ENCODE measurements at places on chromosomes 2 and 18.

DNA sequence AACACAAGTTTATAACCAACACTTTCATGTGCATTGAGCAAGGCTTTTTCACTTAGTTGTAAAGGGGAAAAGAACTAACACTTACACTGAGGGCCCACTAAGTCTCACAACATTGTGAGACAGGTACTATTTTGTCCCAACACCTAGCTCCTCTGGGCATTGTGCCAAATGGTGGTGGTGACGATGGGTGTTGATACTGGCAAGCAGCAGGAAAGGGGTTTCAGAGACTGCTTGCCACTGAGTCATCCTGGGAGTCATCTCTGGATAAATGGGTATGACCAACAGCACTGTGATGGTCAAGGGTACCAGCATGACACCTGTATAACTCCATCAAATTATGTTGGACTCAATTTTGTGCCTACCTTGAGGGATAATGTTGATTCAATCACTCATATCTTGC is 138.8 kb upstream of the ITGA6 start:
- DNase-seq: no peak

- DNase-seq: no peak
Measured at GRCh38 chr2:215110918-215111317, 27.5 kb downstream of the ABCA12 start.

DNA sequence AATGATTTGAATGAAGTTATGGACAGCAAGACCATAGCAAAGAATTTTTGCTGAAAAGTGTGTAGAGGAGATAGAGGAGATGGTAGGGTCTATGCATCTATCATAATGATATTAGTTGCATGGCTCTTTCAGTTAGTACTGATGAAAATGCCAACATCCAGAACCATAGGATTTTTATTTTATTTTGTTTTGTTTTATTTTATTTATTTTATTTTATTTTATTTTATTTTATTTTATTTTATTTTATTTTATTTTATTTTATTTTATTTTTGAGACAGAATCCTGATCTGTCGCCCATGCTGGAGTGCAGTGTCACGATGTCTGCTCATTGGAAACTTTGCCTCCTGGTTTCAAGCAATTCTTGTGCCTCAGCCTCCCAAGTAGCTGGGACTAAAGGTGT is 1021.1 kb upstream of the ZEB2 start:
- DNase-seq: no peak

DNA sequence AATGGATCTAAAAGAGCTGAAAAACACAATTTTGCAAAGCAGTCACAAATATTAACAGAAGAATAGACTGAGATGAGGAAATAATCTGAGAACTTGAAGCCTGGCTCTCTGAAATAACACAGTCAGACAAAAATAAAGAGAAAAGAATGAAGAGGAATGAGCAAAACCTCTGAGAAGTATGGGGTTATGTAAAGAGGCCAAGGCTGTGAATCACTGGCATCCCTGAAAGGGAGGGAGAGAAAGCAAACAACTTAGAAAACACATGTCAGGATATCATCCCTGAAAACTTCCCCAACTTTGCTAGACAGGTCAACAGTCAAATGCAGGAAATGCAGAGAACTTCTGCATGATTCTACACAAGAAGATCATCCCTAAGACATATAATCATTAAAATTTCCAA is 73.5 kb upstream of the LHCGR start:
- DNase-seq: no peak

GRCh38 chr2:242056026-242056425 is 186.5 kb downstream of the RTP5 start:
- DNase-seq: no peak

DNA sequence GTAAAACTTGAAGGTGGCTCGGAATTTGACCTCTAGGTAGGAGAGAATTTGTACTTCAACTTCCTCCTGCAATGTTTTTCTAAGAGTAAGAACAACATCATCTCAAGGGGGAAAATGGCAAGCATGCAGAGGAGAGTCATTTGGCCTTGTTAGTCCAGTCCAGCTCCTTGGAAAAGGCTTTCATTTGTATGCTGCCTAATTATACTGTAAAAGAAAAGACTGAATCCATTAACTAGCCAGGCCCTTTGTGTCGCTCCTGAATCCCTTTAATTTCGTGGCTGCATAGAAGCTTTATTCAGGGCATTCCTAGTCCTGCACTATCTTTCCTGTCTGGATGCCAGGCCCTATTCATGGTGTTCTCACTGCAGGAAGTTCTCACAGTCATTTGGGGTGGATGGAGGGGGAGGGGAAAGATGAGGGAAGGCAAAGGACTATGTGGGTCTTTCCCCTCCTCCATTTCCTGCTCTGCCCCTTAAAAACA is 36.0 kb downstream of the PHLPP1 start:
- no peak for DNase-seq

DNA sequence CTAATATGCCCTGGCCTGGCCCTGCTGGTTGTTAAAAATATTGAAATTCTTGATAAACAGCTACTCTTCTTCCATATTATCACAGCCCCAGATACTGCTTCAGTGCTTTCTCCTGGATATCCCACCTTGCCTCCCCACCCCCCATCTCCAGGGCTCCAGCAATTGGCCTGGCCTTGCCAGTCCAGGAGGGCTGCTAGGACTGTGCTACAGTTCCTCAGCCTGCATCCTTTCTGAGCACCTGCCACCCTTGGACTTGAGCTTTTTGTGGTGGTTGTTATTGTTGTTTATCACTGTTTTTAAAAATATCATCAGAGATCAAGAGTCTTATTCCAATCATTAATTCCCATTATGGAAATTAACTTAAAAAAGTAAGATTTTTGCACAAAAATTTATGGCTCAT is 13.5 kb downstream of the HNMT start:
- DNase-seq: no peak

DNA sequence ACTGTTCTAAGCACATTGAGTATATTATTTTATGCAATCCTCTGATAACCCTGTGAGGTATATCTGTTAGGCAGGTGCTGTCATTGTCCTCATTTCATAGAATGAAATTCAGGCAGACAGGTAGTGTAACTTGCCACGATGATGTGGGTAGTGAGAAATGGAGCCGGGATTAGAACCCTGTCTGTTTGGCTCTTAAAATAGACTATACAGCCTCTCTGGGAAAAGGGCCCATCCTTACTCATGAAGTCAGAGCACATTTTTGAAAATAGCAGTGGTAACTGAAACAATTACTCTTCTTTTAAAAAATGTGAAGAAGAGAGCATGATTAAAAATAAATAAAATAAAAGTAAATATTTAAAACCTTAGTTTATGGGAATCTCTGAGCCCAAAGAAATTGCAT is 23.0 kb downstream of the FAM171B start:
- no peak for DNase-seq

- no peak for DNase-seq
Measured at GRCh38 chr18:28041366-28041765, 135.6 kb downstream of the CDH2 start.

DNA sequence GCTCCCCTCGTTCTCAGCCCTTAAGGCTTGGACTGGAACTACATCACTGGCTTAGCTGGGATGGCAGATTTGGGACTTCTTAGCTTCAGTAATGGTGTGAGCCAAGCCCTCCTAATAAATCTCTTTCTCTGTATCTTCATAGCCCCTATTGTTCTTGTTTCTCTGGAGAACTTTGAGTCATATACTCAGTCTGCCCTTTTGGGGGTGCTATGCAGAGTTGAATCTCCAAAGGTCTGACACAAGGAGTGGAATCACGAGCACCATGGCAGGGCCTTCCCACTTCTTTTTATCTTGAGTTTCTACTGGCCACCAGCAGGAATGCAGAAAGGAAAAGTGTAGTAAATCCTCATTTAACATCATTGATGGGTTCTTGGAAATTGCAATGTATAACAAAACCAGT is 13.3 kb upstream of the TGFA start:
- DNase-seq: no peak

DNA sequence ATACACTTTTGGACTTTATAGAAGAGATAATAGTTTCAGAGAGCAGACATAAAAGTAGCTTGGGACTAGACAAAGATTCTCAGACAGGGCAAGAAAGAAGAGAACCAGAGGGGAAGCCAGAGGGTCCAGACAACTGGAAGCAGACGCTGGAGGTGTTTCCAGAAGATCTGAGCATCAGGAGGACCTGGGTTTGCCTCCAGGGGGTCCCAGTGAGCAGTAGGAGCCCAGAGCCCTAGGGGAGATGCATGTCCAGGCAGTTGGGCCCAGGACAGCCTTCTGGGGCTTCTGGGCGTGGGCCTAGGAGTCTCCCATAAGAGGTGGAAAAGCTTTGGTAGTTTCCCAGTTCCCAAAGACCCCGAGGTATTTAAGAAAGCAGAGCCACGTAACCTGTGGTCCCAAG is 251.2 kb upstream of the ID2 start:
- no peak for DNase-seq
